ENCODE measurements at places on chromosomes 3 and 15.

GRCh38 chr15:92891533-92892200, 8.5 kb upstream of the CHD2 start:
- no peak for DNase-seq

GRCh38 chr3:55180161-55180560, 252.3 kb upstream of the LRTM1 start:
- DNase-seq: peak; percentile 60

DNA sequence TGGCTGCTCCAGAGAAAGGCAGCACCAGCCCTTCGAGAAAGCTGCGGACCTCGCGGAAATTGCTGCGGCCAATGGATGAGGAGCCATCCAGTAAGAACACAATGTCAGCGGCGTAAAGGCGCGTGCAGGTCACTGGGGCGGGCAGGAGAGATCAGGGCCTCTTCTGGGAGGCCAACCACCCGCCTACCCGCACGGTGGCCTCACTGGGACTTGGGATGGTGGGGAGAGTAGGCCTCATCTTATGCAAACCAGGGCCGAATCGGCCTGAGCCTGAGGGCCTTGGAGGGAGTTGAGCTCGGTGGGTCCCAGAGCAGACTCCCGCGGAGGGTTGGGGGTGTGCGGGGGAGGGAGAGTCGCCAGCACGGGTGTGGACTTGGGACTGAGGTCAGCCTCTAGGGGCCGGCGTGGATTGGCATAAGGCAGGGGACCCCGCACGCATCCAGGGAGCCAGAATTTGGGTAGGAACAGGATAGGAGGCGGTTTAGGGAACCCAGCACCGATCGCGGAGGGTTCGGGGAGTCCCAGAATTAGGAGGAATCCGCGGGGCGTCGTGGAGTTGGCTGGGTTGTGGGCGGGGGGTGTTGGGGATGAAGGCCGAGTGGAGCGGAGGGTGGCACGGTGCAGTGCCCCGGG, 596 bp downstream of the COL7A1 start:
- DNase-seq: peak; percentile 57

- DNase-seq: no peak
These were observed 820.8 kb downstream of the TBL1XR1 start for GRCh38 chr3:176376531-176376930.

DNA sequence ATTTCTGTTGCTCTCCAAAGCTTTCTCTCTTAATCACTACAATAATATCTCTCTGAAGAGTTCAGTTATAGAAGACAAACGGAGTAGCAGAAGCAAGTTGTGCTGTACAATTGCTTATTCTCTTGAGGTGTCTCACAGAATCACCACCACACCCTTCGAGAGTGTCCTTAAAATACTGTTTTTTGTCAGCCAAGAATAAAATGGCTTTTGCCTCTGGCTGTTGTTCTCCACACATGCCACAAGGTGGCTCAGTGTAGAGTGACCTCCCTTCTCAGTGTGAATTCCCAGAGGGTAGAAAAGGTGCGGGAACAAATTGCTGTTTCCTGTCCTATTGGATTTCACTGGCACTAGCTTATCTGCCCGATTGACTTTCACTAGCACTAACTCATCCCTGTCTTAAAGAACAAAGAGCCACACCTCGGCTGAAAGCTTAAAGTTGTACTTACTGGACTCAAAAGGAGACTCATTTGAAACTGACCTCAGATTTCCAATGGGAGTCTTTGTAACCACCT, 134.2 kb upstream of the SATB1 start:
- DNase-seq: peak; percentile 36

DNA sequence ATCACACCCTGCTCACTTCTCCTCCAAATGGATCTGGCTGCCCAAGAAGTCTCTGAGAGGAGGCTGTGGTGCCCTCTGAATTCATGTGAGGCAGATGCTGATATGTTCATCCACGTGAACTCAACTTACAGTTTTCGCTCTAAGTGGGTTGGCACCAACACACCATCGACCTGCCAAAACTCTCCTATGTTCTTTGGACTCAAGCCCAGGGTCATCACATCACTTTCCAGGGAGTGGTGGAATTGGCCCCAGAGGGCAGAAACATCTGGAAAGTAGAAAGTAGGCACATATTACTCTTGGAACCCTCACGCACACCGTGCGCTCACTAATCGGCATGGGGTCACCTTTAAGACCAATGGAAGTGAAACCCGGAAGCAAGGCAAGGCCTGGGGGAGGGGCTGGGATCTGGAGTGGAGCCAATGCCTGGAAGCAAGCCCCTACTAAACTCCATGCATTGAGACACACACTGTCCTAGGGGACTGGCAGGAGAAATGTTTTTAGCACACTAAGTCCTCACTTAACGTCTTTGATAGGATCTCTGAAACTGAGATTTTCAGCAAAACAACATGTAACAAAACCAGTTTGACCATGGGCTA, 41.4 kb downstream of the SSUH2 start:
- no peak for DNase-seq

- no peak for DNase-seq
These were observed 3.4 kb downstream of the FGD5 start for GRCh38 chr3:14822134-14822533.

- DNase-seq: no peak
These were observed 147.4 kb downstream of the NSUN3 start for GRCh38 chr3:94210256-94210655.

- DNase-seq: no peak
These were observed 75.2 kb downstream of the CGNL1 start for GRCh38 chr15:57451555-57451954.

DNA sequence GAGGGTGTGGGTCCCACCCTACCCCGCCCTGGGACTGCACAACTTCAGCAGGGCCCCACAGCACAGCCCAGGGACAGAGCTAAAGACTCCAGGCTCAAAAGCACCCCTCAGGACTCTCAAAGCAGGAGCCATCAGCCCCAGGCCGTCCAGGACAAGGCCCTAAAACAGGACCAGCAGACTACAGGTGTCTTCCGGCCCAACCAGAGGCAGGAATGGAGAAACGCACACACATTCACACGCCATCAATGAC, 26.1 kb downstream of the ATRIP start:
- DNase-seq: no peak

- peak; percentile 15 for DNase-seq
These were observed 395.5 kb upstream of the KCNMB2 start for GRCh38 chr3:178140531-178141304.

- DNase-seq: no peak
These were observed 96.4 kb downstream of the ANO10 start for GRCh38 chr3:43525386-43525785.

GRCh38 chr3:160400702-160401150, 1.3 kb downstream of the SMC4 start:
- peak; percentile 29 for DNase-seq

- DNase-seq: no peak
These were observed 103.8 kb upstream of the PRICKLE2 start for GRCh38 chr3:64329037-64329436.

GRCh38 chr3:124277144-124277890, 285.4 kb upstream of the ROPN1 start:
- DNase-seq: no peak

GRCh38 chr3:141457624-141458236, 29.1 kb upstream of the RASA2 start:
- DNase-seq: peak; percentile 30

GRCh38 chr3:106963442-106963841, 413.8 kb upstream of the CCDC54 start:
- DNase-seq: no peak

GRCh38 chr3:174186377-174186989, 672.7 kb upstream of the NAALADL2 start:
- DNase-seq: peak; percentile 6

- no peak for DNase-seq
These were observed at the start of gene ALDH1A2 for GRCh38 chr15:58065445-58066041. Gene ALDH1A2, minus strand, starts transcription at chr15:58065711. Its CDS starts 61 bp downstream, at chr15:58065650.

DNA sequence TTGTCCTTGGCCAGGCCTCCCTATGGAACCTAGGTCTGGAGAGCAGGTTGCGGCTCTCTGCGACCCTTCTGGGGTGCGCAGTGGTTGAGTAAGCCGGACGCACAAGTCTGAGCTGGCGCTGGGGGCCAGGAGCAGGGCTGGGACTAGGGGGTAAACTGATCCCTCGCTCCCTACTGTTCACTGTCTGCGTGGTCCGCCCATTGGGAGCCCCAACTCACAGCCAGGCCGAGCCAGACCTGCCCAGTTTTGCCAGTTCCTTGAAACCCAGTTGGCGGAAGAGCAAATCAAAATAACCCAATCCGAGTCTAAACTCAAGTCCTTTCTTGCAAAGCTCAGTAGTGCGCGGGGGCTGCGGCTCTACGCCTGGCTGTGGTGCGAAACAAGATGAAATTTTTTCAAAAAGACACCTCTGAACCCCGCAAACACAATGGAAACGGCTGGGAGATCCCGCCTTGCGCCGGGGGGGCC, 17.5 kb downstream of the RGMA start:
- DNase-seq: no peak

GRCh38 chr3:105731686-105732085, 137.1 kb downstream of the CBLB start:
- no peak for DNase-seq

GRCh38 chr3:183811638-183812037, 13.7 kb downstream of the MAP6D1 start:
- no peak for DNase-seq

DNA sequence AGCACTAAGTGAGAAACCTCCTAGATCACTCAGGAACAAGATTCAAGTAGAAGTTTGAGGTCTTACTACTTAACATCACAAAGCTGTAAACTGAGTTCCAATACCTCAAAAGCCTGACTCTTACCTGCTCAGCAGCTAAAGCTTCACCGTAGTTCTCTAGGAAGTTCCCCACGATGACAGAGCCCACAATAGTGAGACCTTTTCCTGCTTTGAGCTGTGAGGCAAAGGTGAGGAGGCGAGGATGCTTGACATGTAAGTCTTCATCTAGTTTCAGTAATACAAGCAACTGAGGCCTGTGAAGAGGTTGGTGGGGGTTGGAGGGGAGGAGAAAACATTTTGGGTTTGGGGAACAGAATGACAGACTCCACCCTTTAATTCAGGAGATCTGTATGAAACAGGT, 15.7 kb downstream of the EMC4 start:
- DNase-seq: no peak

GRCh38 chr3:46372492-46373359, 2.0 kb downstream of the CCR5 start:
- peak; percentile 54 for DNase-seq

DNA sequence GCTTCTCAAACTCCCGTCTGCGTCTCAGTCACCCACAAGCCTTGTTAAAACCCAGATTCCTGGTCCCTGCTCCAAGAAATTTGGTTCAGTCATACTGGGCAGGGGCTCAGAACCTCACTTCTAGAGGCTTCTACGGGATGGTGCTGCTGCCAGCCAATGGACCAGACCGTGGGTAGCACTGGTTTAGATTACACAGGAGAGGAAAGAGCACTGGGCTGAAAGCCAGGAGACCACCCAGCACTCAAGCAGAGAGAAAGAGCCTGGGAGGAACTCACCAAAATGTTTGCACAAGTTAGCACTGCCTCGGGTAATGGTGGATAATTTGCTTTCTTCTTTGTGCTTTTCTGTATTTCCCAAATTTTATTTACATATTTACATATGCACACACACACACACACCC, 46.9 kb upstream of the MUC13 start:
- DNase-seq: no peak

GRCh38 chr3:86990734-86991481, at the start of gene VGLL3:
Gene VGLL3, minus strand, starts transcription at chr3:86991149. Its CDS starts 406 bp downstream, at chr3:86990743.
- peak; percentile 85 for DNase-seq

DNA sequence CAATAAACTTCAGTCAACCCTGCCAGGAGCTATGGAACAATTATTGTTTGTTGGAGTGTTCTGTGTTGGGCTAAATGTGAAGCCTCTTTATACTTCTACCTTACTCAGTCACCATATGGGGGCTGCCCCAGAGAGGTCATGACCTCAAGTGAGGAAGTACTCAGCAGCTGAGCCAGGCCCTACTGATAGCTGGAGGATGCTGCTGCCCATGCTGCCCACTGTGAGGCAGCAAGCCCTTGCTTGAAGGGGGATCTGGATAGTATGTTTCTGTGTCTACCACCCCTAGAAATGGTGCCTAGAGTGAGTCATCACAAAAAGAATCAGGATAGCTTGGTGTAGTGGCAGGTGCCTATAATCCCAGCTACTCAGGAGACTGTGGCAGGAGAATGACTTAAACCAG, 4.5 kb upstream of the RPL24 start:
- DNase-seq: no peak

GRCh38 chr3:71208211-71209095, 375.1 kb downstream of the FOXP1 start:
- no peak for DNase-seq

DNA sequence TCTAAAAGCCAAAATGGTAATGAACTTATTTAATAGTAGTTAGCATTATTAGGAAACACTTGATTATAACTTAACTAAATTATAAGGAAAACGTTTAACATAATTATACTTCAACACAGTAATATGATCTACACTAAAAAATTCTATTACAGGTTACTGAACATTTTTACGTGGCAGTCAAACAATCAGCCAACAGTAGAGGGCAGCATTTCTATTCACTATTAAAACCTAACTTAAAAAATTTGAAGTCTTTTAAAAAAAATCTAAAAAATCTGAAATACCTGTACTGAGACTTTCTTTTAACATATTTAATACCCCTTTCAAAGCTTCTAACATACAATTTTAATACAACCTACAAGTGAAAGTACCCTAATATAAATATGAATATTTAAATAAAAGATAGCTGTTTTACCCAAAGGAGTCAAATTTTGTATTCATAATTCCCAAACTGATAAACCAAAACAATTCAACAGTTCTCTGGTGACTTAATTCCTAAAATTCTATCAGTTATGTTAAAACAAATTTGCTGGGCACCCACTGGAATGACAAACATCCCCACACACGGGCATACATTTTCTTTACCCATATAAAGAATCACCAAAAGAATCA, 41.5 kb downstream of the DLG1 start:
- peak; percentile 70 for DNase-seq

GRCh38 chr3:121998030-121998580, 23.9 kb downstream of the ILDR1 start:
- peak; percentile 73 for DNase-seq

- no peak for DNase-seq
These were observed 81.5 kb upstream of the DAZL start for GRCh38 chr3:16686679-16687078.

GRCh38 chr15:43913026-43913780, 86.4 kb downstream of the WDR76 start:
- DNase-seq: peak; percentile 98

GRCh38 chr15:56295433-56295832, 51.8 kb upstream of the RFX7 start:
- no peak for DNase-seq

GRCh38 chr3:135141160-135141559, 346.1 kb downstream of the EPHB1 start:
- no peak for DNase-seq

DNA sequence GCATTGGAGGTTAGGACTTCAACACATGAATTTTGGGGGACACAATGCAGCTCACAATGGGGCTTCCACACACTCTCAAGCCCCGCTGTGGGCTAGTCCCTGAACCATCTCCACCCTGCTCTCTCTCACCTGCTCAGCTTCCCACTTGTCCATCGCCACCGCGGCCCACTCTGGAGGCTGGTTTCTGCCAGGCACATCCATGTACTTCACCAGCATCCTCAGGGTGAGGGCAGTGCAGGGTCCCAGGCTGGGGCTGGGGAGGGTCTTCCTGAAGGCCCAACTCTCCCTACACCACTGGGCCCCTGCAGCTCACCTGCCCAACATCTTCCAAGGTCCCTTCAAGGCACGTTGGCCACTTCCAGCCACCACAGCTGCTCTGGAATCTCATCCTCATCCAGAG, 46.4 kb downstream of the KLF15 start:
- no peak for DNase-seq
